ENCODE measurements at places on chromosomes 4 and X.
A peak's percentile ranks its signal among the peaks of the same experiment; 100 is the strongest.

- peak; percentile 11 for DNase-seq
These were observed 163.3 kb upstream of the RBPJ start for GRCh38 chr4:26157541-26157940.

DNA sequence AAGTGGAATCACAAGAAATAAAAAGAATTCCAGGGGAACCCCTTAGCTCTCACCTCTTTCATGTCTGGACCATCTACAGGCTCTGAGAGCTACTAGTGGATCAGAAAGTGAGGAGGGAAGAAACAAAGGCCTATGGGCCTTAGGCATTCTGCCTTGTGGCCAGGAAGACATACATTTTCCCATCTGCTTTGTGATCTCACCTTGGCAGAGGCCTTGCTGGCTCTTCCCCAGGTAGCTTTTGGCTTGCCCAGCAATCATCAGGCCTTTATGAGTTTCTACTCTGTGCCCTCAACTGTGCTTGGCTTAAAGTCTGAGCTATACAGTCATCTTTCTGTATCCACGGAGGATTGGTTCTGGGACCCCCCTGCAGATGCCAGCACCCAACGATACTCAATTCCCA is 28.3 kb upstream of the CD99L2 start:
- no peak for DNase-seq

DNA sequence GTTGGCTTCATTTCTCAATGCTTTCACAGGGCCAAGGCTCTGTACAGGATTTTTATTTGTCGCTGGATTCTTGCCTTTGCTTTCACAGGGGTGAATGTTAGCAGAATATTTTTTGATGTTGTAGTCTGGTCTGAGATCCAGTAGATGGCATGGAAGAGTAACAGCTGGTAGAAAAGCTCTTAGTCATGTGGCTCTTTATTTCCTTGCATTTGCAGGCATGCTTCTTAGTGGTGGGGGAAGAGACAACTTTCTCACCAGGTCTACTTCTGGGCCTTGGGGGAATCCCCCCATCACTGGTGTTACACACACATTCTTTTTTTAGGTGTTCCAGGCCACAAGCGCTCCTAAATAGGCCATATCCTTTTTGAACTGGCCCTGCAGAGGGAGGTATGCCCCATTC is 58.2 kb upstream of the DKK2 start:
- DNase-seq = peak; percentile 76

DNA sequence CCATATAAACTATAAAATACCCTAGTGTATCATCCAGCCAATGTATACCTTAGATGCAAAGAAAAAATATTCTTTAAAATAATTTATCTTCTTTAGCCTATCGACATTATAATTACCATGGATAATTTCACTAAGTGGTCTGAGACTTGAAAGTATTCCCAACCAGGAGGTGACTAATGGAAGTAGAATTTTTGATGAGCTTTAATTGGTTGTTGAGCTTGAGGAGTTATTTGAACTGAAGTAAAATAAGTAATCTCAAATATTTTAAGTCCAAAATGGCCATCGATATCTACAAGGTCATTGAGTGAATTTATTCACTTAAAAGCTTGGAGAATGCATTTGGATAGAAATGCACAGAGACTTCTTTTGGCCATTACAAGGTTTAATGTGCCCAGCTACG is 436.2 kb downstream of the TLL1 start:
- no peak for DNase-seq
